Mammary epithelial cell (primary cell): ENCODE measurements at places on chromosomes 6 and 20. TPM values are rescaled to one million over a fixed set of nuclear protein-coding genes. Genes with fewer than 3 reads are reported as not detected.

The PAQR8 gene
- 0.17 TPM for total RNA-seq

The PNLDC1 gene
- total RNA-seq: 0.33 TPM

The TMEM244 gene
- not detected in 2 replicates for total RNA-seq

The EPB41L1 gene
- total RNA-seq: 5.1 and 14.4 TPM in 2 replicates

The EYS gene
- under 0.01 TPM for total RNA-seq

The NKX2-4 gene
- total RNA-seq: not detected

The ITPR3 gene
- 125 TPM for total RNA-seq

The TCP11 gene
- not detected in 2 replicates for total RNA-seq

The GPR63 gene
- total RNA-seq: 1.2 TPM

The VSX1 gene
- total RNA-seq: not detected in 2 replicates

The ASIP gene
- total RNA-seq: not detected in 2 replicates

The BTN1A1 gene
- total RNA-seq: not detected in 2 replicates

The GSTA4 gene
- total RNA-seq: 5.8 and 8.3 TPM in 2 replicates

The MAN1A1 gene
- 1.7 and 4.0 TPM in 2 replicates for total RNA-seq

The GPX5 gene
- not detected for total RNA-seq

The PRR18 gene
- 0.09 and 0.11 TPM in 2 replicates for total RNA-seq

The PTCRA gene
- total RNA-seq: not detected in 2 replicates

The MRPL18 gene
- total RNA-seq: 58.0 TPM

The RBM24 gene
- 4.7 TPM for total RNA-seq

The PPIL6 gene
- 0.61 and 2.2 TPM in 2 replicates for total RNA-seq

The EPB41L2 gene
- total RNA-seq: 34.9 and 52.2 TPM in 2 replicates

The MPIG6B gene
- not detected in 2 replicates for total RNA-seq

The CGA gene
- total RNA-seq: not detected in 2 replicates

The THBS2 gene
- total RNA-seq: 0.19 and 0.64 TPM in 2 replicates

The TINAG gene
- total RNA-seq: not detected in 2 replicates

The PROKR2 gene
- not detected in 2 replicates for total RNA-seq

The RALY gene
- 50.7 TPM for total RNA-seq

The HLA-DQB1 gene
- total RNA-seq: 8.9 and 10.7 TPM in 2 replicates

The SOX18 gene
- not detected for total RNA-seq

The CRISP2 gene
- not detected for total RNA-seq

The IL17A gene
- total RNA-seq: not detected in 2 replicates
